ENCODE measurements at places on chromosomes 1 and 21.

DNA sequence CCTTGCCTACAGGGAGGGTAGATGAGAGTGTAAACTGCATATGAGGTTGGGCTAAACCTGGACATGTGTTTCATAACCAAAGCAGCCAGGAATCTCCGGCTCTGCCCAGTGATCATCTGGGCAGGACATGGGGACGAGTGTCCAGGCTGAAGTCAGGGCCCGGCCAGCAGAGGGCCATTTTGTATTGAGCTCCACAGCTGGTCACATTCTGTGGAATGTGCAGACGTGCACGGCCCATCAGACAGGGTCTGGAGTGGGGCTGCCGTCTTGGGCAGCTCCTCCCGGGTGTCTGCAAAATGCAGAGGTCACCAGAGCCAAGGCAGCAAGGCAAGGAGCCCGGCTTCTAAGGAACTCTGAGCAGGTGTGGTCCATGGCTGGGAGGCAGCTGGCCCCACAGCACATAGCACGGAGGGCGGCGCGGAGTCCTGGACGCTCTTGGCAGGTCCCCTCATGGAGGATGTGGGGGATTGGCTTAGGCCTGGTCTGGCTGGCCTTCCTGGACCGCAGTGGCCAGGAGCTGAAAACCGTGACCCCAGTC, 6.2 kb downstream of the LRRC3 start:
- no peak for DNase-seq

GRCh38 chr1:202165942-202166843, 5.8 kb upstream of the PTPN7 start:
- no peak for DNase-seq

DNA sequence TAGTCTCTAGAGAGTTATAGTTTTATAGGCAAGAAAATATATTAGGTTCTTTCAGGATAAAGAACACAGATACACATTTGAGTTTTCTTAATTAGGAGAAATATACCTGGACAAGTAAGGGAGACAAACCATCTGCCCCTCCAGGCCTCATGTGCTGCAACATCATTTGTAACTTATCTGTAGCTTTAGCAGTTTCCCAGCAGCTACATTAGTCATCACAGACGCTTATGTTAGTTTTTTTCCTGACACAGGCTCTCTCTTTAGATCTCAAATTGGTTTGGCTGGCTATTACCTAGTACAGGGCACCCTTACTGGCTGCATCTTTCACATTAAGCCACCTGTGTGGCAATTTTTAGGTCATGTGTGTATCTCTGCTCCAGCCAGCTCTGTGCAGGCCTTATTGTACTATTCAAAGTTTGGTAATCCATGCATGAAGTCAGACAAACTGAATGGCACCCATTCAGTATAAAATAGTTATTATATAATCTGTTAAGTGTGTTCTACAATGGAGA, 25.9 kb downstream of the GNPAT start:
- DNase-seq = no peak

DNA sequence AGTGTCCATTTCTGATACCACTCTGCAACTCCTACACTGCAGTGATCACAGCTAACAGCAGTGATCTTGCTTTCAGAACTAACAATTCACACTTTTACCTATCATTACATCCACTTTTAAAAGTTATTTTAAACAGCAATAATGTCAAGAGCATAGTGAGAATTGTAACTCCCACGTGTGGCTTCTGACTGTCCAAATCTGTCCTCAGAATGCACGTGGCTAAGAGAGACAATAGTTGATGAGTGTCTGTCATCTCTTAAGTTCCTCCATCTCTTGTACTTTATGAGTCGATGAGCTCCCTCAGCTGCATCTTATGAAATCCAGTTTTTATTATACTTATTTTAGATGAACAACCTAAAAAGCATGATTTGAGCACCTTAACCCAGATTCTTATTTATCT, 16.5 kb upstream of the CFHR5 start:
- DNase-seq = no peak

DNA sequence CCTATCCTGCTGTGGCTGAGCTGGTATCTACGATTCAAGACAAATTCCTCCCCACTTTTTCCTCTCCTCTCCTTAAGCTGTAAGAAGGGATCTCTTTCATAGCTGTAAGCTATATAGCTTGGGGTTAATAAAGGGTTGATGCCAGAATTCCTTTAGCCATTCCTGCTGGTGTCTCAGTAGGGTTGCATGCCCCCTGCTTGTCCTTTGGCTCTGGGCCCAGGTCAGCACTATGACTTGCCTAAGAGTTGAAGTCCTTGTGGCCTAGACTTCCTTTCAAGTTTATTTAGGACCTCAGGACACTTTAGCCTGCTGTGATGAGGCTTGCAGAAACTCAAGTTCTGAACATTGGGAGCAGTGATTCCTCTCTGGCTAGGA, 270.0 kb downstream of the AMY1C start:
- DNase-seq = no peak

- no peak for DNase-seq
These were observed 89.2 kb upstream of the CCDC190 start for GRCh38 chr1:162950187-162950586.

- DNase-seq = no peak
These were observed 21.8 kb downstream of the CAPN9 start for GRCh38 chr1:230768903-230769570.

GRCh38 chr21:16195538-16195910, 465.7 kb downstream of the USP25 start:
- no peak for DNase-seq

GRCh38 chr1:168728473-168729404, at the start of gene DPT:
Gene DPT (minus strand): TSS chr1:168729206. CDS start chr1:168729174, 32 bp downstream.
- DNase-seq = no peak

DNA sequence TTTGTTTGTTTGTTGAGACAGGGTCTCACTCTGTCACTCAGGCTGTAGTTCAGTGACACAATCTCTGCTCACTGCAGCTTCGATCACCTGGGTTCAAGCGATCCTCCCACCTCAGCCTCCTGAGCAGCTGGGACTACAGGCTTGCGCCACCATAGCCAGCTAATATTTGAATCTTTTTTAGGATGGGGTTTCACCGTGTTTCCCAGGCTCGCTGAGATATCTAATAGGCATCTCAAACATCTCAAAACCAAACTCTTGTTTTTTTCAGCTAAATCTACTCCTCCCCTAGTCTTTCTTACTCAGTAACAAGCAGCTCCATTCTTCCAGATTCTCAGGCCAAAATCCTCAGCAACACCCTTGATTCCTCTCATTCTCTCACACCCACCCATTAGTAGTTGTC, 22.0 kb upstream of the SRRM1 start:
- DNase-seq = no peak

DNA sequence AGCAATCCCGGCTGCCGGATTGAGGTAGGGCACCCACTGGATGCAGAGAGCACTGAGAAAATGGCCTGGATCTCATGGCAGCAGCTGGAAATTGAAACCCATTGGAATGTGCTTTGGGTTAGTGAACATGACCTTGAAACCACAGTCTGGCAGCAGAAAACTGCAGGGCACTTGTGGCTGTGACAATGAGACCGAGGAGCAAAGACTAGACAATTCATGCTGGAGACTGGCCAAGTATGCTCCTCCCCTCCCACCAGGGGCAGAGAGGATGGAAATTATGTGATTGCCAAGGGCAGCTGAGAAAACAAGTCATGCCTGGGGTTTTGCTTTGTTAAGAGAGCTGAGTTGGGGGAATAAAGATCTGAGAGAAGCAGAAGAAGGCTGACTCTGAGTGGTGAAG, 60.7 kb downstream of the ZNF697 start:
- peak; percentile 52 for DNase-seq

GRCh38 chr1:98888869-98889268, 115.8 kb downstream of the PLPPR5 start:
- no peak for DNase-seq

DNA sequence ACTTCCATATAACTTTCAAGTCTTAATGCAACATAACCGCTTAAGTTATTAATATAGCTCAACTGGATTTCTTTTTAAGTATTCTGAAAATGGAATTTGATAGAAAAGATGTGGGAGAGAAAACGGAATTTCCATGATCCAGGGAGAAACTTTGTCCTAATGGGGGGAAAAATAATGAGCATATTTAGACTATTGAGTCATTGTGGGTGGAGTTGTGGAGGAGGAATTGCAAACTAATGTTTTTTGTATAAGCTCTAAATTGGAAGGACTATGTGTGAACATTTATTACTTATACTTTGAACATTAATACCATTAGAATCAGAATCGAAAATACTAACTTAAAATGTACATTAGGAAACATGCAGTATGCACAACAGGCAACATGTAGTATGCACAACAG, 159.9 kb upstream of the NEGR1 start:
- DNase-seq = no peak

DNA sequence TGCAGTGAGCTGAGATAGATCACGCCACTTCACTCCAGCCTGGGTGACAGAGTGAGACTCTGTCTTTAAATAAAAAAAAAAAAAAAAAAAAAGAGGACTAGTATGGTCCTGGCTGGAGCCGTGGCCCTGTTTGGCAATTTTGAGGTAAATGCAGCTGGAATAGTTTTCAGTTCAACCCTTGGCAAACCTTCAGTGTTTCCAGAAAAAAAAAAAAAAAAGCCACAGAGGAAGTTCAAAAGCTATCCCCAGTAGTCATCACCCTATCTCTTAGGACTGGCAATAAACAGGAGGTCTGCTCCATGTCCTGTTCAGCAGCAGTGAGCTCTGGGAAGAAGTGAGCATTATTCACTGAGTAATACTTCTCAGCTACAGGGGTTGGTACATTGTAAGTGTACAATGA, 56.8 kb upstream of the ERRFI1 start:
- DNase-seq = no peak

DNA sequence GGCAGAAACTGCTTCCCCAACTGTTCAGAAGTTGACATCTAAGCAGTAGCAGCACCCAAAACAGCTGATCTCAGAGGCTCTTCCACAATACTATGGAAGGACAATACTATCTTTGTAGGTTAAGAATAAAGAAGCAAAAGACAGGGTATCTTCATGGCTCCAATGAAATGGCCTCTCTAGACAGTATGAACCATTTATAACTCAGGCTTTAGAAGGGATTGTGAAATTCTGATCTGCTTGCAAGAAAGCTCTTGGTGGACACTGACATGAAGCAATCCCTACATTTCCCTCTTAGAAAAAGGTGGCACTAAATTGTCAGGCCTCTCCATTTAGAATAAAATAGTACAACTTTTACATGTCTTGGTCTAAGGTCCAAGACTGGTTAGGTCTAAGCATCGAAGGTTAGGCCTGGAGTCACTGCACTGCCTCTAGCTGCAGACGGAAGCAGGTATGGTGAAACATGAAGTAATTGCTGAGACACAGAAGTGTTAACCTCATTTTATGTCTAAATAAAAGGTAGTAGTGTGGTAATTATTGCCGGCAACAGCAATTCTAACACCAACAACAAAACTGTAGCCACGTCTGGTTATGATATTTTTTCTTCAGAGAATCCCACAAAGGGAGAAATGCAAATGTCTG, 50.6 kb upstream of the HP1BP3 start:
- no peak for DNase-seq

GRCh38 chr1:58933599-58933926, 149.7 kb upstream of the JUN start:
- no peak for DNase-seq

DNA sequence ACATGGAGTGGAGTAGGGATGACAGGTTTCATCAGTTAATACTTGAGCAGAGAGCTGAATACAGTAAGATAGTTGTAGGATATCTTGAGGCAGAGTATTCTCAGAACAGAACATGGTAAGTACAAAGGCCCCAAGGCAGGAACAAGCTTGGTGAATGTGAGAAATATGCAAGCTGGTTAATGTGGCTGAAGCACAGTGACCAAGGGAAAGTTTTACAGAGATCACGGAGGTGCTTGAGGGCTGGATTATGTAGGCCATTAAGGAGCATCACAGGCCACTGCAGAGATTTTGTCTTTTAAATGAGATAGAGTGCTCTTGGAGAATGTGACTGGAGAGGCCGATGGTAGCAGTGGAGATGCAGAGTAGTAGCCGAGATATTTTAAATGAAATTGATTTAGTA, 54.0 kb upstream of the BOLA1 start:
- DNase-seq = no peak

- no peak for DNase-seq
These were observed 3.5 kb downstream of the CEP170 start for GRCh38 chr1:243251539-243251938.

- DNase-seq = no peak
These were observed 2.5 kb downstream of the COA7 start for GRCh38 chr1:52695627-52696026.

DNA sequence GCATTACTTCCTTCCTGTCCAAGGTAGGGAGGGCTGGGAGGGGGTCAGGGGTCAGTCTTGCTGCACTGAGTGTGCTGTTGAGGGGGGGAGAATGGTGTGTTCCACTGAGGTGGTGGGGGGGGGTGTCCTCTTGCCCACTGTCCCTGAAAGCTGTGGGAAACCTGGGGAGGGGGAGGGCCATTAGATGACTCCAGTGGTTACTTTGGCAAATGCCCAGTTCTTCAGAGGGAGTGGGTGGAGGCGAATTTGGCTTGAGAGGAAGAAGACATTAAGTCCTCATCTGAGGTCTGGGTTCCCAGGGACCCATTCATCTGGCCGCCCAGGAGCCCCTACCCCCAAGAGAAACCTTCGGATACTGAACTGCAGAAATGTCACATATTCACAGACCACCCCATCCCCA, 36.2 kb downstream of the MEF2D start:
- DNase-seq = no peak

DNA sequence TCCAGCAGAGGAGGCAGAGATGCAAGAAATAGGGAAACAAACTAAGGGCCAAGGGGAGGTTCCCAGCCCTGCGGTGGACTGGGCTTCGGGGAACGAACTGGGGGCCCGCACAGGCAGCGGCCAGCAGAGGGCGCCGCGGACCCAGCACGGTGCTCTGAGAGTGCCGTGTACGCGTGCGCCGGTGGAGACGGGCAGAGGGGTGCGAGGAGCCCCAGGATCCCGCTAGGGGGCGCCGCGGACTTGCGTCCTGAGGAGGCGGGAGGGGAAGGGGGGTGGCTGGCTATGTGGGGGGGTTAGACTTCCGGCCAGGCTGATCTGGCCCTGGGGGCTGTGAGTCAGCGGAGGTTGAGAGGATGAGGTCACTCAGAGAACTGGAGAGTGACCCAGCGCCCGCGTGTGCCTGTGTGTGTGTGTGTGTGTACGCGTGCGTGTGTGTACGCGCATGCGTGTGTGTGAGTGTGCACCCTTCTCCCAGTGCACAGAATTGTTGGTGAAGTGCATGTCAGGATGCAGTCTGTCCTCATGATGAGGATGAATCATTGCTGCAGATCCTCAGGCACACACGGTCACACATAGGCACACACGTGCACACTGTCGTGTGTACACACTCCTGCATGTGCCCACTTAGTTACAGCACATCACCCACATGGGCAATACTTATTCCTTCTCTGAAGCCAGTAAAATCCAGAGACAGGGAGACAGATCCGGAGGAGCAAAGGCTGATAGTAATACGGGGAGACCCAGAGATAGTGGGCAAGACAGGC, 17.0 kb downstream of the NES start:
- peak; percentile 98 for DNase-seq

DNA sequence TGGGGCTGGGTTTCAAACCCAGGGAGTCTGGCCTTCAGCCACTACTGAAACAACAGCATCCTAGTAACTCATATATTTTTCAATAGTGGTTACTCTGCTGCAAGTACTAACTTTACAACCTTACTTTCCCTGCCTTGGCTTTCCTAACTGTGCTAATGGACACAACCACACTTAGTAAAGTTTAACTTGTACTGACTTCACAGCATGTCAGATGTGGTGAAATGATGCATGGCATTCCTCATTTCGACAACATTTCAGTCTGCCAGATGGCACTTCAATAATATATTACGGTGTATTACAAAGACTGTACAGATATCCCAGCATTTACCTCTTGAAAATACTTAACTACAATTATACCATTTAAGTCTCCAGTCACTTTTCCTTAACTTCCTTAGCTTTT, 27.8 kb downstream of the LRRC7 start:
- no peak for DNase-seq

GRCh38 chr1:153429266-153430165, 13.2 kb downstream of the S100A7A start:
- no peak for DNase-seq

- no peak for DNase-seq
These were observed 118.8 kb downstream of the PIK3R3 start for GRCh38 chr1:46013581-46013980.
